ENCODE measurements at places on chromosomes 6 and 20.

DNA sequence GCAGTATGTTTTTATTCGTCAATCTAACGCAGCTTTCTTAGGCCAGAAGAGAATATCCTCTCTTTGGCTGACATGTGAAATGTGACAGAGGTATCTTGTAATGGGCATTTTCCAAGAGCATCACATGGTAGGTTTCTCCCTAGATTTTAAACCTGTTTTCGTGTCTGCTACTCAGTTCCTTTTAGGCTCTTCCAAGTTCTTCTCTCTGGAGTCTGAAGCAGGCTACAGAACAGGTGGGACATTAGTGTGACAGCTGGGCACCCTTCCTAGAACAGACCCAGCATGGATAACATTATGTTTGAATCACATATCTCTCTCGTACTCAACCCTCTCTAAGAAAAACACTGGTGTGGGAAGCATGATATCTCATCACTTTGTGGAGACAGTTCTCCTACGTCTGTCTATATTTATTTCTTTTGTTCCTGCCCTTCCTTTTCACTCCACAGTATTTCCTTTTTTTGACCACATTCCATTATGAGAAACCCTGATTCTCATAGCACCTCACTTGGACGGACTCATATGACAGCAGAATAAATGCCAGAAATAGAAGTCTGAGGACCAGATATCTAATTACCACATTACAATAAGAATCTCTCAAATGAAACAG lies 263.4 kb downstream of the NKAIN2 start:
- peak; percentile 35 for DNase-seq

DNA sequence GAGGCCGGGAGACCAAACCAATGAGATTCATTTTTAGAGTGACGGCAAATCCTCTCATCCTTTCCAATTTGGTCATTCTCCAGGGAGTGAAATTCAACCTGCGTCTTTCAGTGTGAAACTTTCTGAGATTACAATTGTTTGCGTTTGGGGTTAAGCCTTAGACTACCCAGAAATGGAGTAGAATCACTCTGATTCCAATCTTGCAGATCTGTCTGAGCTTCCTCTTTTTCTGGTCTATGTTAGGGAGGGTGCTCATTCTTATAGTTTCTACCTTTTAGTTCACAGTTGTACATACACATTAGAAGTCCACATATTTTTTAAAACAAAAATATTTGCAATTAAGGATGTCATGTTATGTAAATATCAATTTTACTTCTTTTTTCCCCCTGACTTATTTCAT lies 183.0 kb upstream of the PHACTR1 start:
- no peak for DNase-seq

GRCh38 chr6:130849594-130849993 lies 22.4 kb downstream of the SMLR1 start:
- DNase-seq = no peak

DNA sequence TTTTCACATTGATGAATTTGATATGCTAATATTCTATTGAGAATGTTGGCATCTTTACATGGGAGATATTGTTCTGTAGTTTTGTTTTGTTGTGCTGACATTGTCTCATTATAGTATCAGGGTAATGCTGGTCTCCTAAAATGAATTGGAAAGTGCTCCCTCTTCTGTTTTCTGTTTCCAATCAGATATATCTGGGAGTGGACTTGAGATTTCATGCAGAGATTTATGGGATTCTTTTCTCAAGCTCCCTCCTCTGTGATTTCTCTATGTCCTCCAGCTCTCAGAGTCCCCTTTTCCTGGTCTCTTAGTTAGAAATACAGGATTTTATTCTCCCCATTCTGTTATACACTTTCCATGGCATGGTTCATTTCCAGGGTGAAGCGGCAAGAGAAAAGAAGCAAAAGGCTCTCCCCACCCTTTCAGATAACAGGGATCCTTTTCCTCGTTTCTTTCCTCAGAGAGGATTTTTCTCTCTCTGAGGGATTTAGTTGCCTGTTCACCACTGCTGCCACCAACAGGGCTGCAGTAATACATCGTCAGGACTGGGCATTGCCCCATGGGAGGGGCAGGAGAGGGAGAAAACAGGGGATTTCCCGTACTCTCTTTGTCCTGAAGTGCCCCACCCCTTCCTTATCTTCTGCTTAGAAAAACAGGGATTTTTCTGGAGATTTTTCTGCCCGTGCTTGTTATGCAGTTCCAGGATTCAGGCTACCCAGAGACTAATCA lies 59.3 kb upstream of the STMND1 start:
- DNase-seq = no peak

DNA sequence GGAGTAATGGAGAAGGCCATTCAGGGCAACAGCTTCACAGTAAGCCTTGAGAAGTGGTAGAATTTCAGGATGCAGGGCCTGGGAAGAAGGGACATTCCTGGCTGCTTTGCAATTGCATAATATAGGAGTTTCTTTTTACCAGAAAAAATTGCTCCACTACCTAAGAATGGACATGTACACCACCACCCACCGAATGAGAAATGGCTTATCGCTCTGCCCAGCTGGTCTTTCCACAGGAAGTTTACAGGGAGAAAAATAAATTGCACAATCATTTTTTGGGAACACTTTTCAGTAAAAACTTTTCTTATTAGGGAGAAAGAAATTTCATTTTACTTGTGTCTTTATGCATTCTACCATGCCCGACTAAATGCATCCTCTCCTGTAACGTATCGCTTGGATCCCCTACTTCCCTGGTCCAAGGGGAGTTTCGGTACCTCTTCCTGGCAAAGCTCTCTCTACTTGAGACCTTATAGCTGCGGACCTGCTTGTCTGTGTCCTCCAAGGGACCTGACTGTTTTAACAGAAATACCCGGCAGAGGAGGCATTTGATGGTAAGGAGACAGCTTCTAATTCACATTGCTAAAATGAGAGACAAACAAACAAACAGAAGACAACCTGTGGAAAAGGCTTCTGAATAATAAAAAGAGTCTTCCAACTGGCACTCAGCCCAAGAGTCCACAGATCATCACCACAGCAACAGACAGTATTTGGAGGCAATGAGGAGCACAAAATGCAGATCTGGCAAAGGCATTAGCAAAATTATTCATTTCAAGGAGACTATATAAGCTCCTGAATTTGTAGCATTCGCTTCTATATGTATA lies 54.2 kb downstream of the MAP3K5 start:
- DNase-seq = no peak

GRCh38 chr6:54747955-54748354 lies 98.6 kb upstream of the FAM83B start:
- no peak for DNase-seq

DNA sequence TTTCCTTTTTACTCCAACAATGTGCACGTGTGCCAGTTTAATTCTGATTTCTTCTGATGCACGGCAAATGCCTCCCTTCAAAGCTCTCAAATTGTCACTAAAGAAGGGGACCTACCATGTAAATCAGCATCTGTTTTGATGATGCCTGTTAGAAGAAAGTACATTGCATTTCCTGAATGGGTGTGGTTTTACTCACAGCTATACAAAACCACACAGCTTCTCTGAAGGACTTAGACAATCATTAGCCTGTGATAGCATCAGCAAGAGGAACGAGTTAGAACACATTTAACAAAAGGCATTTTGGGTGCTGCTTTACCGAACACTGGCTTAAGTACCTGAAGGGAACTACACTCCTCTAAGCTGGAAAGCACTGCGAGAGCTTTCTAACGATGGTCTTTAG lies 109.4 kb downstream of the ATXN1 start:
- DNase-seq = no peak

DNA sequence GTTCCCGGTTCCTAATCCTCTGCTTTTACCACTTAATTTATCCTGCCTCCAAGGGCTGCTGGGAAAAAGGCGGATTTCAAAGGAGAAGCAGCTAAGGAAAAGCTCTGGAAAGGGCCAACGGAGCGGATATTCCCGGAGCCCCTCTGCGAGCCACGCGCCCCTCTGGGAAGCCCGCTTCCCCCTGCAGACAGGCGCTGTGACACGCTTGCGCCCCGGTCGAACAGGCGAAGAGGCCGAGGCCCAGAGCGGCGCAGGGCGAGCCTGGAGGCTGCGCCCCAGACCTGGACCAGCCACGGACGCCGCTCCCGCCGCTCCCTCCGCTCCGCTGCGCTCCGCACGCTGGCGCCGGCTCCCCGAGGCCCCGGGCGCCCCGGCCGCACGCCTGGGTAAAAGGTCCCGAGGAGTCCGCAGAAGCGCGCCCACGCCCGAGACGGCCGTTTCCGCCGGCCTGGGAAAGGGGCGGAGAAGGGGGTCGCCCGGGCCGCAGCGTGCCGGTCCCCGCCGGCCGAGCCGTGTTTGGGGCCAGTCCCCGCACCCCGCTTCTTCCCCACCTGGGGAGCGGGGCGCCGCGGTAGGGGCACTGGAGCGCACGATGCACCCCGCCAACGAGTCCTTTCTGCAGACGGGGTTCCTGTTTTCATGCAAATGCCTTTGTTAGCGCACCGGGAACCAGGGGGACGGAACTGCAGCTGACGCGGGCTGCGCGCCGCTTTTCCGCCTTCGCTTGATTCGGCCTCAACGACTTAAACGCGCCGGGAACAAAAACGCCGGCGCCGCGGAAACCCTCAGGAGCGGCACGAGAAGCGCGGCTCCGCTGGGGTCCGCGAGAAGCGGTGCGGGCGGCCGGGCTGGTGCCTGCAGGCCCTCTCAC lies 91.9 kb upstream of the SIRPA start:
- DNase-seq = no peak

GRCh38 chr20:59598625-59599310 lies 5.6 kb upstream of the PHACTR3 start:
- DNase-seq = no peak

GRCh38 chr20:23180451-23180921 lies 94.4 kb upstream of the CD93 start:
- no peak for DNase-seq

DNA sequence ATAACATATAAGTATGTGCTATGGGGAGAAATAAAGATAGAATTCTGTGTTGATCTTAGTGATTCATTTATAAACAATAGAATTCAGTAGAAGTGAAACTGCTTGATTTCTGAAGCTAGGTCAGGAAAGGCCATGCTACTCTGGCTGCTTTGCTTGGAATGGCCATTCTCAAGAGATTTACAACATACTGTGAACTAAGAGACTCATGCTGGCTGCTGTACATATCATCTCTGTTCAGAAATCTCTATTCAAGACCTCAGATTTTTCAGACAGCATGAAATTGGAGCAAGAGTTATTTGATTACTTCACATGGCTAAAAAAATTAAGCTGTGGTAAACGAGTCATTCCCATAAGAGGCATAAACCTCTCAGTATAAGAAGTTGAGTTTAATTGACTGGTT lies 662.6 kb downstream of the BCKDHB start:
- DNase-seq = no peak

DNA sequence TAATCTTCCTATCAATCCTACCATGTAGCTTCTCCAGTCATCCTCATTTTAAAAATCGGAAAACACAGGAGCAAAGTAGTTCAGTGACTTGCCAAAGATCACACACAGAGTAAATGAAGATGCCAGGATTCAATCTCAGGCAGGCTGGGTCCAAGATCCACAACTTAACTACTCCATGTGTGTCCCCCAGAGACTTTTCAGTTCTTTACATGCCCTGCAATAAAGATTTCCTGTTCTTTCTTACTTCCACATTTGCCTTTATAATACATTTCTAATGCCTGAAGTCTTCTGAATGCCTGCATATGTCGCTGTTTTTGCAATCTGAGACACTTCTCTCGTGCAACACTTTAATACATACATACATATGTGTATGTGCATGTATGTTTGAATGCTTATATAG lies 121.7 kb upstream of the MARCKS start:
- no peak for DNase-seq

DNA sequence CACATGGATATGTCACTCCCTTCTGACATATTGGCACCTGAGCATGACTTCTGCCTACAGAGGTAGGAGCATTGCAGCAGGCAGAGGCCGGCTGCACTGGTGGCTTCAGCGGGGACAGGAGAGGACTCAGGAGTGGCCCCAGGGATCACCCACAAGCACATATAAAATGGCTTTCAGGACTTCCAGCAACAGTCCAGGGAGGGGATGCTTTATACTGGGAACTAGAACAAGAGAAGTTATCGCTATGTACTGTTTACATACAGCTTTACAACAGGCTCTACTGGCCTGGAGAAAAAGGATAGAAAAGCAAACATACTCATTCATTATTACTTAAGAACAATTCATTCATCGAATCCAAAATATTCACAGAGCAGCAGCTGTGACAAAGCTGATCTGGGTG lies 337.8 kb downstream of the THBS2 start:
- DNase-seq = no peak

DNA sequence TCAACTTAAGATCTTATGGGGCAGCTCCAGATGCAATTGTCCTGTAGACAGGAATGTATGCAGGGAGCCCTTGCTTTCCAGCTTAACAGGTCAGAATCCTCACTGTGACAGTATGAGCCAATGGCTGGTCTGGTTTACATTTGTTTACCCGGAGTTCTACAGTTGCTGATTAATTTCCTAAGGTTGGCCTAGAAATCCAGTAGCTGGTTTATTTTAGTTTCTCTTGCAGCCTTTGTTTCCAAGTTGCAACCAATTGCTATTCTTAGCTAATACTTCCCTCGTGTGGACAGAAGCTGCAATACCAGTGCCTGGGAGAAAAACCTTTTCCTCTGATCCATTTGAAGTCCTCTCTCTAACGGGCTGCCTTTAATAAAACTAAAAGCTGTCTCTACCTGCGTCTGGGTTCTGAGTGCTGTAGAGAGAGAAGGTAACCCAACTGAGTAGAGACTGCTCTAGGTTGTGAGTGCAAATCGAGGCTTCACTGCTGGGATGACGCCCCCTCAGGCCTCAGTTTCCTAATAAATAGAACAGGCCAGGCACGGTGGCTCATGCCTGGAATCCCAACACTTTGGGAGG lies 45.9 kb downstream of the ZNF217 start:
- DNase-seq = peak; percentile 77

GRCh38 chr6:158629367-158630221 lies 14.9 kb downstream of the DYNLT1 start:
- DNase-seq = no peak

GRCh38 chr6:157560691-157561413 lies 179.9 kb downstream of the ZDHHC14 start:
- no peak for DNase-seq

DNA sequence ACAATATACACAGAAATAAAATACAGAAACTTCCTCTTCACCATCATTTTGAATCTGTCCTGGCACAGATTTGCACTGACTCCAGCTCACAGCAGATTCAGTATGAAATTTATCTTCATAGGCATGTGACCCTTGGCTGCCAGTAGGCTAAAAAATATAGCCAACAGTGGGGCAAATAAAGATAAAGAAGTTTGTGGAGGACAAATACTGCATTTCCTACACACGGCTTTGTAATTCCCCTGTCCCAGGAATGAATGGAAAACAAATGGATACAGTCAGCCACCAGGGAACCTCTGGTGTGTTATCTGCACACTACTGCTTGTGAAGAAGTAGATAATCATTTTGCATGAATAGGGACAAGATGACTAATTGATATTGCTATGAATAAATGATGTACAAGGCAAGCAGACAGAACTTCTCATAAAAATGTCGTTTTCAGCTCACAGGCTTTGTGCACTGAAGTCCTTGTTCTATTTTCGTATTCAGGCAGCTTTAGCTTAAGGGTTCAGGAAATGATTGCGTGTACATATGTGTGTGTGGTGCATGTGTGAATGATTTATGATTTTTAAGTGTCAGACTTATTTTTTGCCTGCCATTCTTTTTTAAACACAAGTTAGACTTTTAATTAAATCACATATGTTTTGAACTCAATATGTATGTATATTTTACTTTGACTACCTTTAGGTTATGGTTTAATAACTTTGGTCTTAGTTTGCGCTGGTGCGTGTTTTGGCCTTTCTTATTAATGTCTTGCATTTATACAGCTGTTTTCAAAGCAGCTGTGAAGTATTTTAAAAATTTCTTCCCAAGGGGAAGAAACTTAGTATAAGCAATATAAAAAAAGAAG lies 543.8 kb upstream of the JAG1 start:
- no peak for DNase-seq

Measured in NCI-H1694 treated with DMSO at 0.1 percent for 48 hours (cell line).